ENCODE measurements at places on chromosomes 2 and 18.

GRCh38 chr2:219331560-219332213, 857 bp downstream of the RESP18 start:
- no peak for DNase-seq

GRCh38 chr2:20291846-20292408, 58.7 kb downstream of the PUM2 start:
- no peak for DNase-seq

DNA sequence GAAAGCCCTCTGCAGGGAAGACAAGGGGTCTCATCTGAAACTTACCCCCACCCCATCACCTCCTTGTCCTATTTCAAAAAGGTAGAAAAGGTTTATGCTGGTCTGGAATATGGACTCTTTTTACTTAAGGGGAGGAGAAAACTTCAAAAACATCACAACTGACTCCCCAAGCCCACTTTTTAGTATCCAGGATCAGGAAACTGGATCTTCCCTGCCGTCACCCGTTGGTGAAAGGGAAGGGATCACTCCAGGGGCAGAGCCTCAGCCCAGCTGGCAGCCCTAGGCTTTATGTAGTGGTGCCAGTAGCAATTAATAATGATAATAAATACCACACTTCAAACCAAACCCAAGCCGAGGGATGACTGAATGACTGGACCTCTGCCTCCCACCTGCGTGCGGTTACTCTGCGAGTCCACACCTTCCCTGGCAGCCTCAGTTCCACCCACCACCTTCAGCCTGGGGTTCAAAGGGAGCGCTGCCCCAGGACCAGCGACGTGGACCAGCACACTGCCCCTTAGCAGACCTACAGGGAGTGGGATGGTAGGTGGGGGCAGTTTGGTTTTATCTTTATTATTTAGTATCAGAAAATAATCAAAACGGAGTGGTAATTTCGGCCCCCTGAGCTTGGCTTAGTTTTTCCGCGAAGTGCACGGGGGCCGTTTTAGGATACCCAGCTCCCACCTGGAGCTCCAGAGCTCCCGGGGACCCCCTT, 4.9 kb upstream of the GATA6 start:
- no peak for DNase-seq

DNA sequence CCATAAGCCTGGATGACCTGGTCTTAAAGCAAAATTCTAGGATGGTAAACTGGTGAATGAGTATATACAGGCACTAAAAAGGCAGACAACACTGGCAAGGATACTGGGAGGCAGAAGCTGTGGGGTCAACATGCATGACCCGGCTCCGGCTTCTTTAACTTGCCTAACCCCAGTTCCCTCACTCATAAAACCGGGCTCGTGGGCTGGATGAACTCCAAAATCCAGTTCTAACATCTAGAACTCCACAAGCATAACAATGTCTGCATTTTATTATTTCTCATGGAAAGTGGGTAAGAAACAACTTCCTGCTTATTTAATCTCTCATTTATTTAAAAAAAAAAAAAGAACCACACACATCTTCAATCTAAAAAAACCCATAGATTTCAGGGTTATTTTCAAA, 57.3 kb downstream of the FARSB start:
- no peak for DNase-seq

All from urinary bladder (tissue), 4 donors.